IMR-90 (cell line): ENCODE measurements at places on chromosomes 13 and 19. TPM values are rescaled to one million over a fixed set of nuclear protein-coding genes. Genes with fewer than 3 reads are reported as not detected.

DNA sequence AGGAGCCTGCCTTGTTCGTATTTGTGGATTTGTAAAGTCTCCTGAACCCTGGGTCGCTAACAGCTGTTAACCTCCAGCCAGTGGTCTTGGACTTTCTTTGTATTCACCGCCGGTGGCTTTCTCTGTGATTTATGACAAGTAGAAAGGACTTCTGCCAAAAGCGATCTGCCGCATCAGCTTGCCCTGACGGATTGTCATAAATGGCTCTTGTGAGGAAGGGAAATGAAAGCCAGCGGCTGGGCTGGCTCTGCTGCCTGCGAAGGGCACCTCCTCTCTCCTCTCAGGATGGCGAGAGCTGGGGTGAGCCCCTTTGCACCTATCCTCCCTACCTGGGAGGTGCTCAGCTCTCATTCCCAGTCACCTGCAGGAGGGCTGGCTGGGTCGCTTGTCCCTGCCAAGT, 25.6 kb downstream of the DHRS12 start:
- no peak for DNase-seq

DNA sequence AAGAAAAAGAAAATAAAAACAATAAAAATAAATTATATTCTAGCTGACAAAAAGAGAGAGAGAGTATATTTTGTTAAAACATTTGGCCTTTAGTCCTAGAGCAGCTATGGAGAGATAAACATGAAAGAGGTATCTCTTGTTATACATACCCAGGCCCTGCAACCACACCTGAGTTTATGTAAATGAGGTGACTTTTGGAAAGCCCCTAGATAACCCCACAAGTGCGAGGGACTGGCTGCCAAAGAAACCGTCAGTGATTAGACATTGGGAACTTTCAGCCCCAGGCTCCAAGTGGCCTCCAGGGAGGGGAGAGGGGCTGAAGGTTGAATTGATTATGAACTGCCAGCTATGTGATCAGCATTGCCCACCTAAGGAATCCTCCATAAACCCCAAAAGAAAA, 2.1 kb upstream of the NLRP7 start:
- DNase-seq = no peak

- peak; percentile 62 for DNase-seq
These were observed 36.4 kb downstream of the CRYL1 start for GRCh38 chr13:20489185-20489820.

The C19orf33 gene
- polyA plus RNA-seq = 0.80 and 0.96 TPM in 2 replicates

The ZNF541 gene
- not detected in 2 replicates for polyA plus RNA-seq

GRCh38 chr13:32323912-32324311, 8.6 kb downstream of the BRCA2 start:
- DNase-seq = peak; percentile 78

The PLK5 gene
- polyA plus RNA-seq = 0.04 TPM in 1 of 2 replicates, not detected in the other

The RNF225 gene
- 0.10 TPM in 1 of 2 replicates, not detected in the other for polyA plus RNA-seq

DNA sequence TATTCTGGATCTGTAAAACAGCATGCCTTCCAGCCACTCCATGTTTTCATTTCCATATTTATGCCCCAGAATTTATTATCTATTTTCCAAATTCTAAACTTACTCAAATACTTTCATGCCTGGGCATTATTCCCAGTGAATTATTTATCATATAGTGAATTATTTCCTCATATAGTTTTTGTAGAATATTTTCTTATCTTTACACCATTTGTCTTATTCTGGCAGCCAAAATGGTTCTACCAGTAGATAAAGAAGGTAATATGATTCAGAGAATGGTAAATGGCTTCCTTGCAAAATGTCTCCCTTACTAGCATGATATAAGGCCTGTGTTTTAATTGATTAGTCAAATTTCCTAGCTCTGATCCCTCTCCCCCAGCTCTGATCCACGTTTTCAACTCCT, 305.8 kb downstream of the SPRY2 start:
- DNase-seq = no peak

- DNase-seq = peak; percentile 11
These were observed 17.3 kb upstream of the CACNG8 start for GRCh38 chr19:53945441-53945840.

DNA sequence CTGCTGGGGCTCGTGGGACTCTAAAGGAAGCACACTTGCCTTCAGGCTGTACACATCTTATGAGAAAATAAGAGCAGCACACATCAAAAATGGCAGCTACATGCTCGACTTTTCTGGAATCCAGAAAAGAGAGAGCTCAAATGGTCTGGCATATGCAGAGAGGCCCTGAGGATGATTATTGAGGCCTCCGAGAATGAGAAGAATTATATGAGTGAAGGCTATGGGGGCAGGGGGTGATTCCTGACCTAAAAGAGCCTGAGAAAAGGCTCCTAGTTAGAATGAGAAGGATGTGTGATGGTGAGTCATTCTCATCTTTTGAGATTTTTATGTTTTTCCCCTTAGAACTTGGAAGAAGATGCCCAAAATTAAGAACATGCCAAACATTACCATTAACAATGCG, 97.1 kb downstream of the HSPH1 start:
- DNase-seq = no peak

DNA sequence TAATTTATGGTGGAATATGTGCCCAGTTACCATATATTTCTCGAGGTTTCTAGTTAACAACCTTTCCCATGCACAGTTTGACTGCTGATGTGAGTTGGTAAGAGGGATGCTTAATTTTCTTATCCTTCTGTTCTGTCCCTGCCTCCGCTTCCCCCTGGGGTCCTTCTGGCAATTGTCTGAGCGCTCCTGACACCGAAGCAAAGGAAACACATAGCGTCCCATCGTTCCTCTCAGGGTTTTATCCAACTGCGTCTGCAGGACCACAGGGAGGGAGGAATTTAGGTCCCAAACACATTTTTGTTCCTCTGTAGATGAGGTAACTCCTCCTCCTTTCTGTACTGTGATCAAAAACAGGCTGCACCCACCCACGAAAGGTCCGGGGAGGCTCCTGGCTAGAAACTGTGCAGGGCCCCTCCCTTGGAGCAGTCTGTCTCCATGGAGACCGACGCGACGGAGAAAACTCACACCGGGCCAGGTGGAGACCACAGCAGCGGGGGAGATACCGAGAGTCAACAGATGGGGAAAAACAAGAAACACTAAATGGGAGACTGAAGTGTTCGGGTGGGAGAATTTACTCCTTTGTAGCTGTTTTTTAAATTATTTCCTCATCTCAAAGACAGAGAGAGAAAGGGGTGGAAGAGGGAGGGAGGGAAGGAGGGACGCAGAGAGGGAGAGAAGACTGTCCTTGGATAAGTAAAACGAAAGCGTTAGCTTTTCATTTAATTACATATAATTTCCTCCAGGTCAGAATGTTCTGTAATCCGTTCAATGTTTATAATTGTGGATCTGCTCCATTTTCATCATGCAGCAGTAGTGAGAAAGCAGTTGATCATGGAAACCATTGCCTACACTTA, 191.8 kb upstream of the NBEA start:
- DNase-seq = no peak

The IRGC gene
- not detected in 2 replicates for polyA plus RNA-seq

DNA sequence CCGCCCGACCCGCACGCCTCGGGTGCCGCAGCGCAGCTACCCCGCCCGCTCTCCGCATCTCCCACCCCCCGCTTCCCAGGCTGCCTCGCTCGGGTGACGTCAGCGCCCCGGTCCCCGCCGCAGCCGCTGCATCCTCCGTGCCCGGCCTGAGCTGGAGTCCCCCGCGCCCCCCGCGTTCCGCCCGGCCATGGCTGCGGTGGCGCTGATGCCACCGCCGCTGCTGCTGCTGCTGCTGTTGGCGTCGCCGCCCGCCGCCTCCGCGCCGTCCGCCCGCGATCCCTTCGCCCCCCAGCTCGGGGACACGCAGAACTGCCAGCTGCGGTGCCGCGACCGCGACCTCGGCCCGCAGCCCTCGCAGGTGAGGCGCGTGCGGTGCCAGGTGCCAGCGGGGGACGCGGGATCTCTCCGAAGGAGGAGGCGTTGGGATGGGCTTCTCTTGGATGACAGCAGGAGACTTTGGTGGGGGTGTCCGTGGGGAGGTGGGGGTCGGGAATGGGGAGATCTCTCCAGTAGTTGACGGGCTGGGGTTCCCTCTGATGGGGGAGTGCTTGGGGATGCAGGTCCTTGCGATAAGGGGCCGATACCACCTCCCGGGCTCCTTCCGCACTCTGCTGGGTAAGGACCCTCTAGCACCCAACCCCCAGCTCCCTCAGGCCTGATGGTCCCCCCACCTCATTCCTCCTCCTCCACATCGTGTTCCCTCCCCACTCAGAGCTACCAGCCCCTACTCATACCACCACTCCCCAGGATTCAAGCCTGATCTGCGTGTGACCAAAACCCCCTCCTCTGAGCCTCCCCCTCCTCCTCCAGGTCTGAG, at the start of gene TMEM59L:
TSS of gene TMEM59L (plus strand) at position 99 of the 817 bp plus-strand sequence. CDS start at position 188, 89 bp downstream.
- no peak for DNase-seq

DNA sequence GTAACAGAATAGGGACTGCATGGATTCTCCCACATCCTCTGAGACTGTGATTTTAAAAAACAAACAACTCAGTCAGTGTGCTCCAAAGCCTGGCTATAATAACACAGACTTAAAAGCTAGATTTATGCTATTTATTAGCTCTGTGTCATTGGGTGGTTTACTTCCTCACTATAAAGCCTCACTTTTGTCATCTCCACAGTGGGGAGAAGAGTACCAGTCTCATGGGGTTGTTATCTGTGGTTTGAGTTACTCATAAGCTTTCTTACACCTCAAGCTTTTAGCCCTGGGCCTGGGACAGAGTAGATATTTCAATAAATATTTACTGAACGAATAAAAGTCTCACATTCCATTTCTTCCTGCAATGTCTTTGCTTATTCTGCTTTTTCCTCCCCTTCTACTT, 5.3 kb downstream of the RNASEH2B start:
- DNase-seq = peak; percentile 52

DNA sequence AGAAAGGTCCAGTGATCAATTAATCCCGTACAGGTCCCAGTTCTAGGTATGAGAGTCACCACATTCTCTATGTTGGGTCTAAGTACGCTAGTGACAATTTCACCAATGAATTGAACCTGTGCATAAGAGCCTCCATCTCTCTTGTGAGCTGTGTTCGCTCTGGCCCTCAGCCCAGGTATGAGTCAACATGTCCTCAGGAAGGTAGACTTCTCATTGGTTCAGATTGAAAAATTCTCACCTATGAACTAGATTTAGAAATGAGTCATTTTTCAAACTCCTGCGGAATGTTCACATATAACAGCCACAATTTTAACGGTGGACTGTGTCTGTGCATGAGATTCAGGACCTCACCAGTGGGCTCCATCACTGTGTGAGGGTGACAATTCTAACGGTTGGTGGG, 12.7 kb upstream of the ZNF43 start:
- peak; percentile 31 for DNase-seq

The ZNF83 gene
- 22.3 and 32.9 TPM in 2 replicates for polyA plus RNA-seq

GRCh38 chr19:28324275-28325060, 888.5 kb downstream of the UQCRFS1 start:
- no peak for DNase-seq

DNA sequence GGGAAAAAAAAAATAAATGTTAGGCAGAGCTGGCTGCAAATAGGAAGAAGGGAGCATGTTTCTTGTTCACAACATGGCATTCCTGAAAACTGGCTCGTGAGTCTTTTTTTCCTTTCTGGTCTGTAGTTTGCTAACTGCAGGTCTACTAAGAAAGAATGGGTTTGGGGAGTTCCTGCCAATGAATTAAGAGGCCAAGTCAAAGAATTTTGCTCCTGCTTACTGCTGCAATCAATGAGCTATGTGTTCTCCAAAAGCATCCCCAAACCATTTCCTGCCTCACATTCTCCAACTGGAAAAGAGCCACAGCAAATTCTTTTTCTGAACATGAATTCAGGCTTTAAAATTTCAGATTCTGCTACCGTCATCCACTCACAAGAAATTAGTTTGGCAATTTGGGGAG, 88.6 kb downstream of the DCT start:
- DNase-seq = peak; percentile 18

DNA sequence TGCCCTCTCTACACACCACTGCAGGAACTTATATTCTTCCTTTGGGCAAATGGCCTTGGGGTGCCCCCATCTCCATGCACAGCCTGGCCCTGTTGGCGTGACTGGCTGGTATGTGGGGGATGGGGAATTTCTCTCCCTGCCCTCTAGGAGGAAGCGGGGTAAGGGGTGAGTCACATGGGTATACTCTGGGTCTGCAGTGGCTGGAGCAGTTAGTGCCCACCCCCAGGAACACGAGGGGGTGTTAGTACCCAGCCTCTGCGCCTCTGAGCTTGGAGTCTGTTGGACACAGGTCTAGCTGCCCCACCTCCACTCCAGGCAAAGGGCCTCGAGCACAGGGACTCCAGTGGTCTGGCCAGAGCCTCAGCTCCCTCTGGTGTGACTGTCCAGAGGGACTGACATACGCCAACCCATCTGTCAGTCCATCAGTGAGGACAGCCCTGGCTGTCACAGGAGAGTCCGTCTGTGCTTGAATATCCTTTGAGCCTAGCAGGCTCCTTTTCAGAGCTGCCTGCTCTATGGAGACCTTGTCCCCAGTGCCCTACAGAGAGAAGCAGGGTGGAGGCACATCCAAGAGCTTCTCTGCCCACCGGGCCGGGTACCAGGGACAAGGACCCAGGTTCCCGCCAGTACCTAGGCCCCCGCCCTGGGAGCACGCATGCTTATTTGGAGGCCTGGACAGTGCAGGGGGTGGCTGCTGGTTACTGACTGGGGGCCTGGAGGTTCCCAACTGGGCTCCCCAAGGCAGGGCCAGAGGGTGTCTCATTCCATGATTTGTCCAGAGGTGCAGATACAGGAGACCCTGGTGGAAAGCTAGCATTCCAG, 66.6 kb downstream of the CHST8 start:
- no peak for DNase-seq

DNA sequence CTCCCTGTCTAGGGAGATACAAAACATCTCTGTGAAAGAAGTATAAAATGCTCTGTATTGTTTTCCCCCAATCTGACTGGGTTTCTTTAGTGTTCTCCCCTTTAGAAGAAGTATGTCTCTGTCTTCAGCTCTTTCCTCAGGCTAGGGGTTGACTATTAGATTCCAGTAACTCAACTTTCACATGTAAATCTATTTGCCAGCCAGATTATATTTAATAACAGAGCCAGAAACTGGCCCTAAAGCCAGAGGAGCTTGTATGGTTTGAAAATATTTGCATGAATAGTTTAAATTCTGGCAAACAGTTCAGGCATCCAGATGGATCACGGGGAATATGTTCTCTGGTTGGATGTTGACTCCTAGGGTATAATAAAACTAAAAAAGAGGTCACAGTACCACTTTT, 22.3 kb upstream of the CYSLTR2 start:
- DNase-seq = no peak

The FBXO17 gene
- polyA plus RNA-seq = 20.7 and 22.6 TPM in 2 replicates

GRCh38 chr13:30870049-30870884, 35.8 kb upstream of the MEDAG start:
- DNase-seq = peak; percentile 100

The KLF1 gene
- not detected in 2 replicates for polyA plus RNA-seq

The DMKN gene
- polyA plus RNA-seq = 2.2 and 2.4 TPM in 2 replicates

The PSG11 gene
- 0.07 and 0.23 TPM in 2 replicates for polyA plus RNA-seq
